ENCODE measurements at places on chromosomes 5 and 9.

- DNase-seq: no peak
These were observed 17.0 kb downstream of the CAMK2A start for GRCh38 chr5:150272531-150272930.

GRCh38 chr5:756865-757345, 27.6 kb downstream of the ZDHHC11B start:
- no peak for DNase-seq

- no peak for DNase-seq
These were observed 161.9 kb downstream of the ZSWIM6 start for GRCh38 chr5:61493973-61494372.

DNA sequence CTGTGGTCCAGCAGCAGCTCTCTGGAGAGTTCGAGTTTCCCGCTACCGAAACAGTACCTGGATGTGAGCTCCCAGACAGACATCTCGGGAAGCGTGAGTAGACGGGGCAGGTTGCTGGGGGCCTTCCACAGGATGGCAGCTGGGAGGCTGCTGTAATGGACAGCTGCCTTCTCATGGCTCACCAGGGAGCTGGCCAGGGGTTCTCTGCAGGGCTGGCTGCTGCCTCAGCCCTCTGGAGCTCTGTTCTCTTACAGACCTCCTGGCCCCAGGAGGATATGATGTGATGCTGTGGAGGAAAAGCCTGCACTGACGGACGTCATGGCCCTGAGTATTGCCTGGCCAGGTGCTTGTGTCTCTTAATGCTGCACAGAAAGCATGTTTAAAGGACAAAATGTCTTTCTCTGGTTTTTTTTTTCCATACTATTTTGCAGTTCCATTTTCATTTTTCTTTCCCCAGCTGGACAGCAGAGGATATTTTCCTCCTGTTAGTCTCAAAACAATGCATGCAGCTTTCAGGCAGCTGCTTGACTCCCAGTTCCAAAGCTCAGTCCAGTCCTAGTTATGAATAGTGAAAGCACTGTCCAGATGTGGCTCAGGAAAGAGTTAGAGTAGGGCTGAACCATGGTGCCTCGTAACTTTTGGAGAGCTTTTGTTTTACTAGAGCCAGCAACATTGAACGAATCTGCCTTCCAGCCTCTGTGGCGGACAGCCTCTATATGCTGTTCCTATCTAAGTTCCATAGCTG, 77.5 kb upstream of the RARS1 start:
- DNase-seq: no peak

DNA sequence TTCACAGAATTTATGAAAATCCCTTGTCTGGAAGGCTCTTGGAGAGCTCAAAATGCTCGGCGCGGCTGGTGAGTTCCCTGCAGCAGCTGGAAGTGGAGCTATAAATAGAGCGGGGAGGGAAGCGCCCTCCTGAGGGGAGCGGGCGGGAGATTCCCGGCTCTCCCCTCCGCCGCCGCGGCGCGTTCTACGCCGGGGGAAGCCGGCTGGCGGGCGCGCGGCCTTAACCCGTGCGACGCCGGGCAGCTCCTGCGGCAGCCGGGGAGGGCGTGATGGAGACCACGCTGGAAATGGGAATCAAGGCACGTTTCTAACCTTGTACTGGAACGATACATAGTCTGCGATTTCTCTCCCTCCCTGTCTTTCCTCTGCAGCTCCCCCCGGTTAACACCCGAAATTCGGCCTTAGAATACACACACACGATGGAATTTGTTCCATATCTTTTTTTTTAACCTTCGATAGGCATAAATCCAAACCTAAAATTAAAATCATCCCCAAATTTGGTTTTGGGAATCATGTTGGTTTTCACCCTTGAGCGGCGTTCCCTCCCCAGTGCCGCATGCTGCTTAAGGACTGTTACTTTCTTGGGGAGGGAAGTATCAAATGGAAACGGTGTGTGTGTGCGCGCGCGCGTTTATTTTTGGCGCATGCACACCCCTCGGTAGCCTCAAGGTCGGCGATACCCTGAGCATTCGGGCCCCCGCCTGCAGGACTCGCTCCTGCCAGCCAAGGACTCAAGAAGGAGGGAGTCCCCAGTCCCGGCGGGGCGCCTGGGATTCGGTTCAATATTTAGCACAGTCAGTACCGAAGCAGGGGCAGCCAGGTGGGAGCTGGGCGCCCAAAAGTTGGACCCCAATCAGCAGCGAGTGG, 306.3 kb upstream of the KCNN2 start:
- DNase-seq: no peak

- DNase-seq: no peak
These were observed 11.6 kb downstream of the CDH9 start for GRCh38 chr5:27026801-27027200.

DNA sequence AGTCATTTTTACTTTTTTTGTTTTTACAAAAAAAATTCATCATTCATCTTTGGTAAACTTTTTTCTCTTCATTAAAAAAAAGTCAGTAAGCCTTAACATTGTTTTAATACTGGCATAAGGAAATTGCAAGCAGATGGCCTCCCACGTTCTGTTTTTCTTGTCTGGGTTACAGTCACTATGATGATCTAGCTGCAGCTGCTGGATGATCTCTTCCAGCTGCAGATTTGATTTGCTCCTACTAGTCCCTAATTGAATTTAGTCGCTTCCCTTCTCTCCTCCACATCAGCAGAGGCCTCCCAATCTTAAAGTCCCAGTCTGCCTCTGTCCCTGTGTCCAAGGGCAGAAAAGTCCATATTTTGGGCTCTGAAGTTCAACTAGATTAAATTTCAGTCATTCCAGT, 106.8 kb upstream of the PTGER4 start:
- no peak for DNase-seq

GRCh38 chr5:1785062-1785461, 14.6 kb downstream of the MRPL36 start:
- no peak for DNase-seq

- no peak for DNase-seq
These were observed 29.3 kb downstream of the PPIC start for GRCh38 chr5:123007182-123007581.

GRCh38 chr9:127370147-127370579, 26.8 kb upstream of the SLC2A8 start:
- no peak for DNase-seq

DNA sequence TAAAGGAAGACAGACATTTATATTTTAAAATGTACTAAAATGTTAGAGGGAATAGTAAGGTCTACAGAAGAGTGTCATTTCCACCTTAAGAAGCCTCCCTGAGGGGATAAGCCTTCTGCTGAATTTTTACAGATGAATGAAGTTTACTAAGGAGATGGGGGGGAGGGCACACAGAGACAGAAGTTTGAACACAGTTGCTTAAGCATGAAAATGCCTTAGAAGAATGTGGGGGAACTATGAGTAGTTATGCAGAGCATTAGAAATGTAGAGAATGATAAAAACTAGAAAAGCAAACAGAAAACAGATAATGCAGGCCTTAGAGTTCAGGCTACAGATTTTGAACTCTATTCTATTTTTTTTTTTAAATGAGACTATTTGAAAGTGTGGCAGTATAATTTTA, 232.2 kb upstream of the VLDLR start:
- no peak for DNase-seq

DNA sequence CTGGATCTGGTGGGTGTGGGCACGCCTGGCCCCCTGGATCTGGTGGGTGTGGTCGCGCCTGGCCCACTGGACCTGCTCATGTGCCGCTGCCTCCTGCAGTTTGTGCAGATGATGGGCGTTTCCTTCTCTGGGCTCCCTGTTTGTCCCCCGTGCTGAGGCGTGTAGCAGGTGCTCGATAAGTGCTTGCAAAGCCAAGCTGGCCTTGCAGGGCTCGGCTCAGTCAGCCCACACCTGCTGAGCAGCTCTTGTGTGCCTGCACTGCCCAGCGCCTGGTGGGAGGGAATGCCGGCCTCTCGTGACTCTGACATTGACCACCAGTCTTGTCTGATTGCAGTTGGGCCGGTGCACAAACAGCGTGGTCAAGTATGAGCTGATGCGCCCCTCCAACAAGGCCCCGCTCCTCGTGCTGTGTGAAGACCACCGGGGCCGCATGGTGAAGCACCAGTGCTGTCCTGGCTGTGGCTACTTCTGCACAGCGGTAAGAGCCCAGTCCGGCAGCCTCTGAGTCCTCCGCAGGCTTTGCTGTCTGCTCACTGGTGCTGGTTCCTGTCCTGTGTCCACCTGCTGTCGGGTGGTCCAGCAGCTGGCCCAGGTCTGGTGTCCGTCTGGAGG, 102.7 kb upstream of the CACNA1B start:
- DNase-seq: no peak

DNA sequence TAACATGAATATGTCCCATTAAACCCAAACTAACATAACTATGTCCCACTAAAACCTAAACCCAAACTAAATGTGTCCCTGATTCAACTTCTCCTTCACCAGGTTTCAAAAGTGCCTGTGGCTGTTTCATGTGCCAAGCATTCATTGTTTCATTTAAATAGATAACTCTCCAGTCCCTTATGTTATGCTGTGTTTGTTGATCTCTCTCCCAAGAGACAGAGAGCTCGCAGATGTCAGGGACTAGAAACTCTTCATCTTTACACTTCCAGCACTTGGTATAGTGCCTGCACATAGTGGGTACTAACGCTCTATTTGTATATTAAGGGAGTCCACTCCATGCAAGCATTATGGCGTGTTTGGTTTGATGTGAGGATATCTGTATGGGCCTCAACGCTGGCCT, 118.0 kb downstream of the GPBP1 start:
- no peak for DNase-seq

- DNase-seq: no peak
These were observed 286.6 kb downstream of the RFX3 start for GRCh38 chr9:3239240-3239639.

- no peak for DNase-seq
These were observed 27.1 kb downstream of the IRX4 start for GRCh38 chr5:1855596-1855995.

GRCh38 chr5:178461004-178461730, 129.0 kb downstream of the COL23A1 start:
- DNase-seq: no peak

DNA sequence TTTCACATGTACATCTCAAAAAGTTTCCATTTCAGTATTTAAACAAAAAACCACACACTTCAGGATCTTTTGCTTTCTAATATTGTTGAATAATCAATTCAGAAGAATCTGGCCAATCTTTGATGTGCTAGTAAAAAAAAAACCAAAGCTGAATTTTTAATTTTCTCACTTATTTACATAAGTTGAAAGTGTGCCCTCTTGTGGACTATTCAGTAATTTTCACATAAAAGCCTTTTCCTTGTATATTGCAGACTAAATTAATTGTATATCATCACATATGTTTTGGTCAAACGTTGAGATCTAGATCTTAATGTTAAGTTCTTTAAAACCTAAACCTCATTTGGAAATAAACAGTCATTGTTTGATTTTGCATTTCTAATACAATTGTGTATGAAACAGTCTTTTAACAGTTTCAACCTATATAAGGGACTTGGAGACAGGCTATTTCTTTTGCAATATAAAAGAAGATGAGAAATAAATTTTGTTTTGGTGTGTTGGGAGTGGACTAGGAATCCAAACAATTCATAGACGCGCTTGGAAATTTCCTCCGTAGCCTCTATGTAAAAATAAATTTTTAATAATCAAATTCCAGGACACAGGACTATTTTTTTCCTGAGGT, 68.1 kb downstream of the NIPBL start:
- peak; percentile 41 for DNase-seq

DNA sequence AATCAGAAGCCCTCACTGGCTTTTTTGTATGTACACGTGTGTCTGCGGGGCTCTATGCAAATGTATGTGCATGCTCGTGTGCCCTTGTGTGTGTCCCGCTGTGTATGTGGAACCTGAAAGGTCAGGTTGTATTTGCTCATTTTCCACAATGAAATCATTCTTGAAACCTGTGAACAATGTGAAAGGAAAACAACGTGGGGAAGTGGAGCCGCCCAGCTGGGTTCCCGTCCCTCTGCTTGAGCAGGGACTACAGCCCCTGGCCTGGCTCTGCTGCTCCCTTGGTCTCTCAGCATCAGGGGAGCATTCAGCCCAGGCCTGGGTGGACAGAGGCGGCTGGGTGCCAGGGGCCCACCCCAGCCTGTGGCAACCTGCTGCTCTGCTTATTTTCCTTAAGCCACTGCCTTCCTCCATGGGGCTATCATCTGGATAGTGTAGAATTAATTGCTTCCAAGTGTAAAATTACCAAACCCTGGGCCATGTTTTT, 3.0 kb downstream of the ECSCR start:
- no peak for DNase-seq

GRCh38 chr9:125486576-125486975, 220.4 kb downstream of the MAPKAP1 start:
- no peak for DNase-seq

Data from naive B cell (primary cell).